Inflammatory macrophage treated with lipopolysaccharide for 1 hour (primary cell): ENCODE measurements at places on chromosomes 6 and 20.

GRCh38 chr6:79463621-79464050, 73.6 kb downstream of the LCA5 start:
- DNase-seq, result no peak

DNA sequence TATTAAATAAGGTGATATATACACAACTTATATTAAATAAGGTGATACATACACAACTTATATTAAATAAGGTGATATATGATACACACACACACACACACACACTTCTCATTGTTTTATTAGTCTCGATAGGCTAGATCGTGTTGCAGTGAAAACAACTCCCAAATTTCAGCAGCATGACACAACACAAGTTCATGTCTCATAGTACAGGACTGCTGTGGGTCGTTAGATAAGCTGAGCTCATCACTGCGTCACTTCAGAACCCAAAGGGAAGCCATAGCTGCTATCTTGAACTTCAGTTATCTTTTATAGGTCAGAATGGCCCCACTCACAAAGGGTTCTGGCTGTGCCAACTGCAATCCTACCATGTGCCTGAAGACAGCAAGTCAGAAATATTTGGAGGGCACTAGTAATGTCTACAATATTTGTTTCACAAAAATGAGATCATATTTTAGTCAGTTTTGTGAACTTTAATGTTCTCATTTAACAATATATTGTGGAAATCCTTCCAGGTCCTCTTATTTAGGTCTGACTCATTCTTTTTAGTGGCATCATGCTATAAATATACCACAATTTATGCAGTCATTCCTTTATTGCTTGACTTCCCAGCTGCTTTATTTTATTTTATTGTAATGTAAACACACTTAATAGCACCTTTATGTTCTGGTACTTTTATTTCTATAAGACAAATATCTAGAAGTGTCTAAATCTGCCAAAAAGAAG, 290.2 kb downstream of the PHACTR1 start:
- DNase-seq, result no peak

DNA sequence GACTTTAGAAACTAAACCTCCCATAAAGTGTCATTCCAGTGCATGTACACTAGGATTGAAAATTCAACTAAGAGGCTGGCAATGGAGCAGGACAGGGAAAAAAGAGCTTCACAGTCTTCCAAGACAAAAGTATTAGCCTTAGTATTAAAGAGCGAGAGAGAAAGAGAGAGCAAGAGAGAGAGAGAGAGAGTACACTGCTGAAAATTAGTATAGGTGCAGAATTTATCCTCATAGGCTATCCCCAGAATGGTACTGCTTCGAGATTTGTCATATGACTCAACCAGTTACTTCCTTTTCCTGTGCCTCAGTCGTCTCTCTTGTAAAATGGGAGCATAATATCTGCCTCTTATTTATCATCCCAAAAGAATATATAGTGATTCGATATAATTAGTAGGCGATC, 543.2 kb upstream of the JARID2 start:
- DNase-seq, result no peak

DNA sequence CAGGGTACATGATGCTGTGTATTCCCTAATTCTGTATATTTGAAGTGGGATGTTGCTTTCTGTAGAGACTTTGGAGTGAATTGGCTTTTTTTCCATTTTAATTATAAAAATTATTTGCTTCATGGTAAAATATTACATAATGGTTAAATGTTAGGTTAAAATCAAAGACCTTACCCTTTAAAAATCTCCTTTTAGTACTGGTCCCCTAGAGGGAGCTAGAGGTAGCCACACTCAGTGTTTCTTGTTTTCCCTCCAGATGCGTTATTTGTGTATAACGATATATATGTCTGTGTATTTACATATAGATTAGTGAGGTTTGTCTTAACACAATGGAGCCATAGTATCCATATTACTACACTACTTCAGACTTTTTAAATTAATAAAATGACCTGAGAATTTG, 146.7 kb downstream of the PLCB4 start:
- DNase-seq, result no peak

- DNase-seq, result no peak
Observed at GRCh38 chr6:14277405-14277930, 159.9 kb downstream of the CD83 start.

DNA sequence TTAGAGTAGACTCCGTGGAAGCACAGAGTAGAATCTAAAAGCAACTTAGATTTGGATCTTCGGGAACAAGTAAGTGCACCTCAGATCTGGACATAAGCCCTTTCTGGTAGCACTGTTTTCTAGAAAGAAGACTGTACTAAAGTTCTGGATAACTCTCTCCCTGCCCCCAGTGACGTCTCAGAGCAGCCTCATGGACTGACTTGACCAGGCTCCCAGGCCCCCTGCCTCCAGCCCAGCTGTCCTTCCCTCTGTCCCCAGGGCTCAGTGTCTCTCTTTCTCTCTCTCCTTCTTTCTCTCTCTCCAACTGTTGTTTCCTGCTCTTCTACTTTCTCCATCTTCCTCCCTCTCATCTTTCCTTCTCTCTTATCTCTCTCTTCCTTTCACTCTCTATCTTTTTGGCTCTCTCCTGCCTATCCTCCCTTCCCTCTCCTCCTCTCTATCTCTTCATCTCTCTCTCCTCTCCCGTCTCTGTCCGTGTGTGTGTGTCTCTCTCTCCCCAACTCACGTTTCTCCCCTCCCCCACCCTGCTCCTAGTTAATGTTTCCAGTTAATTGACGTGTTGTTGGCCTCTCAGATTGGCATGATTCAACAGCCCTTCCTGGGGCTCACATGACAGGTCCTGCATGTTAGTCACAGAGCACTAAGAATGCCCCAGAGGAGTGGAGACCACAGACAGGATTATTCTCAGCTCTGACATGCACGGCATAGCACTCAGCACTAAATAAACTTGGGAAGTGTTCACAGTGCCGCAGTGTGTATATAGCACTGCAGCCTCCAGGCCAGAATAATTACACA, 180.4 kb upstream of the FOXQ1 start:
- no peak for DNase-seq

DNA sequence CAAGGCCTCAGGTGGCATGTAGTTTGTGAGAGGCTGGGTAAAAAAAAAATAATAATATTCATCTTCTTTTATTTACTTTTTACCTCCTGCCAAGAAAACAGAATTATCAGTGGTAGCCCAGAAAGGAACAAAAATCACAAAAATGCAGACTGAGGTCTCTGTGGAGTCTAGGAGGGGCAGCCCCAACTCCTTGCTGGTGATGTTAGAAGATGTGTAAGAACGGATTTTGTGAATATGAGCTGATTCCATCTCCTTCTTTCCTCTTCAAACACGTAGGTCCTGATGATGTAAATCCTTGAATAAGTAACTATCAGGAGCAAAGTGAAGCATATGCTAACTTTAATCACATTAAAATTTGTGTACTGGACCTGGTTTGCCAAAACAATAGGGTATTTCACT, 226.8 kb downstream of the EYA4 start:
- no peak for DNase-seq

DNA sequence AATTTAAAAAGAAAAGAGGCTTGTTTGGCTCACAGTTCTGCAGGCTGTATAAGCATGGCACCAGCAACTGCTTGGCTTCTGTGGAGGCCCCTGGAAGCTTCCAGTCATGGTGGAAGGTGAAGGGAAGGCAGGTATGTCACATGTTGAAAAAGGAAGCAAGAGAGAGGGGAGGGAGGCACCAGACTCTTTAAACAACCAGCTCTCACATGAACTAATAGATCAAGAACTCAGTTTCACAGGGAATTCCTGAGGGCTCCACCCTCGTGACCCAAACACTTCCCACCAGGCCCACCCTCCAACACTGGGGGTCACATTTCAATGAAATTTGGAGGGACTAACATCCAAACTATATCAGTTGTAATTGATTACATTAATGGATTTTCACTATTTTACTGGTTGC, 127.9 kb upstream of the MLIP start:
- DNase-seq, result no peak

DNA sequence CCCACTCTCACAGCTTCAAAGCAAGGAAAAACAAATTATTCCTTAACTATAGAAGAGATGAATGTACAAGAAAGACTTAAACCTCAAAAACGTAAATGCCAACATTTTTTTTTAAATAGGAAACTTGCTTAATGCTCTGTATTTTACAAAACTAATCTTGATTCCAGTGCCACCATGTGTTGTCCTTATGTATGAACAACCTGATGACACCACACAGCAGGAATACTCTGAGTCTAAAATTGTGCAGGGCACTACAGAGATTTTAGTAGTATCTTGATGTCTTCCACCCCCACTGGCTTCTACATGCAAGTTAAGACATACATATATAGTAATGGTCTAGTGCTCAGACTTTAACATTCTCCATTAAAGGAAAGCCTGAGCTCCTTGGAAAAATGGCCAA, 46.2 kb downstream of the SRPK1 start:
- no peak for DNase-seq

- no peak for DNase-seq
Observed at GRCh38 chr6:116359131-116359530, 11.6 kb upstream of the DSE start.

DNA sequence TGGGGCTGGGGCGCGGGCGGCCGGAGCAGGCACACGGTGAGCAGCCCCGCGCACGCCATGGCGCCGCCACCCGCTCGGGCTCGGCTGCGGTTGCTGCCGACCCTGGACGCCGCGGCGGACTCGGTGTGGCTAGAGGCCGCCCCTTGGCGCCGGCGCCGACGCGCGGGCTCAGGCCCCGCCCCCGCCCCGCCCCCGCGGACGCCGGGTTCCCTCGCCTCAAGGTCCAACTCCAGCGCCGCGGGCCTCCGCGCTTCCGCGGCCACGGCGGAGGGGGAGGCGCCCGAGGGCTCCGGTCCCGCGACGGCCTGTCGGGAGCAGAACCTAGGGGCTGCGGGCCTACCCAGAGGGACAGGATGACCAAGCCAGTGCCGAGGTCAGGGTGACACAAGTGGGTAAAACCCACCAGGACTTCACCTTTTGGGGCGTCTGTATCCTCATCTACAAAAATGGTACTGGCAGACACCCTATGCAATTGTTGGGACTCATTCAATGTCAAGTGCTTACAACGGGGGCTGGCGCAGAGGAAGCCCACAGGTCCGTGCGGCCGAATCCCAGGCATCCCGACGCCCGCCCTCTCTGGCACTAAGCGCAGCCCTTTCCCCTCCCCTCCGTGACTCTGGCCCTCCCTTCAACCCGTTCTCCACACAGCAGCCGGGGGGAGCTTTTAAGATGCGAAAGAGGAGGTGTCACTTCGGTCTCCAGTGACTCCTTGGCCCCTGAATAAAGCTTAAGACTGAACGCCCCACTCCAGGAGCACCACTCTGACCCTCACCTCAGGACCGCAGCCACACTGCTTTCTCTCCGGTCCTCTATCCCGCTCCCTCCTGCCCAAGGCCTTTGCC, at the start of gene NECAB3:
Gene NECAB3, minus strand, starts transcription at position 135 of the 842 bp plus-strand sequence. Its CDS starts 76 bp downstream, at position 59.
- DNase-seq, result peak; percentile 69

DNA sequence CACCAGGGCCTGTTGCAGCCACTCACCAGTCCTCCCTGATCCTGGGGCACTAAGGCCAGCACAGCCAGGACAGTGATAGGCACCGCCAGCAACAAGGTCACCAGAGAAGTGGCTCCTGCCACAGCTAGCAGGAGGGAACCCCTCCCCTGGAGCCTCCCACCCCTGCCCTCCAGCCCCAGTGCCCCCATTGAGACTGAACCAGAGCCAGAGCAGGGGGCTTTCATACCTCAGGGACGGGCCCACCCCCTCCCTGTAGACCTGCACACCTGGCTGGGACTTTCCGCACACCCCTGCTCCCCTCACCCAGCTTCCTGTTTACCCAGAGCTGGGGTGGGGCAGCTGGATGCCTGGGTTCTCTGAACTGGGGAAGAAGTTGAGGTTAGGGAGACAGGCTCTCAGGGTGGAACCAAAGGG, at the start of gene LTB:
Gene LTB, minus strand, starts transcription at position 195 of the 414 bp plus-strand sequence. Its CDS starts 7 bp downstream, at position 188.
- DNase-seq, result no peak
